ENCODE measurements at places on chromosomes 6 and 20. TPM values are rescaled to one million over a fixed set of nuclear protein-coding genes. Genes with fewer than 3 reads are reported as not detected.

DNA sequence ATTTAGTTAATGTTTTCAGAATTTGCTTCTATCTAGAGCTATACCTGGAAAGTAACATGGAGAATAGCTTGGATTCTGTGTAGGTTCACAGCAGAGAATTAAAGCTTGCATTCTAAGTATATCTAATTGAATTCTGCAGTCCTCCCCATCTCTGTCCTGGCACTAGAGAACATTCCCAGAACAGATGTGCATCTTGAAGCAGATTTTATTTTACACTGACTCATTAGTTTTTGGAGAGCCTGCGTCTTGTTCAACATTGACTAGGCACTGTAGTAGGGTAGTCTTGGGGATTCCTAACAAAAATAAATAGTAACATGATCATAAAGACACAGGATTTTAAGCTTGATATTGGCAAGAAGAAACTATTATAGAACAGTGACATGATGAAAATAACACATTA is 36.2 kb upstream of the BAG2 start:
- no peak for DNase-seq

GRCh38 chr6:6712449-6713403 is 124.2 kb downstream of the LY86 start:
- peak; percentile 29 for DNase-seq

DNA sequence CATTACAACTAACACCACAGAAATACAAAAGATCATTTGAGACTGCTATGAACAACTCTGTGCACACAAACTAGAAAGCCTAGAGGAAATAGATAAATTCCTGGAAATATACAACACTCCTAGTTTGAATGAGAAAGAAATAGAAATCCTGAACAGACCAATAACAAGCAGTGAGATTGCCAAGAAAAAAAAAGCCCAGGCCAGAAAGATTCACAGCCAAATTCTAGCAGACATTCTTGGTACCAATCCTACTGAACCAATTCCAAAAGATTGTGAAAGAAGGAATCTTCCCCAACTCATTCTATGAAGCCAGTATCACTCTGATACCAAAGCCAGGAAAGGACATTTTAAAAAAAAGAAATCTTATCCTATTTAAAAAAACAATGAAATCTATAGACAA is 7.0 kb upstream of the CDK19 start:
- DNase-seq, result no peak

GRCh38 chr6:137975188-137975940 is 108.3 kb downstream of the TNFAIP3 start:
- DNase-seq, result peak; percentile 64

DNA sequence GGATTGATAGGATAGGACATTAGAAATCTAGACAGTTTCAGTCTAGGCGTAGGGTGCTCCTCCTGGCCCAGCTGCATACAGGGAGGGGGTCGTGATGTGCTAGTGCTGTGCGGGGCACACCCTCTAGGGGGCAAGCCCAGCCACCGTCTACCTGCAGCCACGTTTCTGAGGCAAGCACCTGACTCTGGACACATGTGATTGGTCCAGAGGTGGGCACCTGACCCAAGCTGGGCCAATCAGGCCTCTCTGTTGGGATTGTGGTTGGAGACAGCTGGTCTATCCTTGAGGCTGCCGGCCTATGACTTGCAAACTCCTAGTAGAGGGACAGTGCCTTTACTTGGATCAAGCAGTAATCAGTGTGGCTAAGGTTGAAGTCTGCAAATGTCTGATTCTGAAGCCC is 317.1 kb downstream of the BMP7 start:
- DNase-seq, result no peak

Gene CST4
- total RNA-seq, result not detected

DNA sequence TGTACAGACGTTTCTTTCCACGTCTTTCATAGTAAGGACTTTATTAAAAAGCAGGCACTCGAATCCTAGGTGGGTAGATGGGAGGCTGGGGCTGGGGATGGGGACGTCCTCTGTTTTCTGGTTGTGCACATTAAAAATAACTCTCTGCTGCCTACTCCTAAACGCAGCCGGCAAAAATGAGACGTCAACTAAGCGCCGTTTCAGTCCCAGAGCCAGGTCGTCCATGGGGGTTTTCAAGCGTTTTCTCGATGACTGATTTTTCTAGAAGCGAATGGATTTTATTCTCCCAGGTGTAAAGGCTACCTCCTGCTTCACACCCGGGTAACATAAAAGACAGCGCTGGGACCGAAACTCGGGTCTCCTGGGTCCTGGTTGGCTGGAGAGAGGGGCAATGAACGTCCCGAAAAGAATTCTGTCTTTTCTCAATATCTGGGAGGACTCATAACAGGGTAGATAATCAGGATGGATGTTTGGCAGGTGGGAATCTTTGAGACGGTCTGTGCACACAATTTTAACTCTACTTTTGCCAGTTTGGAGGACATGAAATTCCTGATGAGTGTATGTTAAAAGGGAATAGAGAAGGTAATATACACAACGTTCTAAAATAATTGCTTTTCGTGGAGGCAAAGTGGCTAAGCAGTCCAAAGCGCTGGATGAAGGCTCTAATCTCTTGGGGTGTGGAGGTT is 25.2 kb downstream of the GPX6 start:
- DNase-seq, result peak; percentile 45

- DNase-seq, result no peak
Observed at GRCh38 chr6:131061041-131061750, 1.8 kb downstream of the EPB41L2 start.

Gene TRIM15
- 0.79 TPM for total RNA-seq

DNA sequence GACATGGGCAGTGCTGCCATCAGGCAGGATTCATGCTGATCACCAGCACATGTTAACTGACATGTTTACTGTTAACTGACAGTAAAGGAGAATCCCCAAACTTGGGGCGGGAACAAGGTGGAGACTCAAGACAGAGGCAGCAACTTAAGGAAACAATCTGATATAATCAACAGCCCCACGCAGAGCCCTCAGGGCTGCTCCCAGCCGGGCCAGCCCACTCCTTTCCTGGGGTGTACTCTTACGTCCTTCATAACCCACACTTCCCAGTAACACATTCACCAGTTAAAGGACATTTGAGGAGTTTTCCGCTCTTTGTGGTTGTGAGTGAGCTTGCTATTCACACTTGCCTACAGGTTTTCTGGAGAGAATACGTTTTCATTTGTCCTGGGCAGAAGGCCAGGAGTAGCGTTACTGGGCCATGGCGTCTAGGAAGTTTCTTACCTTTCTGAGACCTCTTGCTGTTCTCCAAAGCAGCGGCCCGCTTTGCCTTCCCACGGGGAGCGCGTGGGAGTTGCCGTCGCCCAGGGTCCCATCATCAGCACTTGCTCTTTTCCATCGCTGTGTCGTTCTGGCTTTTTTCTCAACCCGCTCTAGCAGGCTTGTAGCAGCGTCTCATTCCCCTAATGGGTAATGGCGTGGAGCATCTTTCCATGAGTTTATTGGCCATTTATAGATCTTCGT is 56.4 kb downstream of the FOXF2 start:
- no peak for DNase-seq

- no peak for DNase-seq
Observed at GRCh38 chr6:65113581-65113980, 593.4 kb downstream of the EYS start.

DNA sequence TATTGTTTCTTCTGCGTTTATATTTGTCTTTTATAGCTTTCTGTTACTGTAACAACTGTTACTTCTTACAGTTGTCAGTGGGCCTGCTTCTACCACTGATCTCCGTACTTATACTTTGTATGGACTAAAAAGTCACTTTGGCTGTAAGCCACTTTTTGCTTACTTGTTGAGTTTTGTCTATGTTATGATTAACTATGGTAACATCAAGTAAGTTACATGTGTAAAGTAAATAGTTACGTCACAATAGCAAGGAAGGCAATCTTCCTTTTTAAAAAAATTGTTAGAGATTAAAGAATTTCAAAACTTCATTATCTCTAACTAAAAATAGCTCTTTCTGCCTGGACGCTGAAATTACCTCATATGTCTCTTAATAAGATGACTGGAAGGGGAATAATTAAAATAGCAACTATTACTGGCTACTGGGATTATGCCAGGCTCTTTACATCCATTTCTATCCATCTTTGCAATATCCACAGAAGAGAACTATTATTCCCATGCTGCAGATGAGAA is 10.9 kb downstream of the TFB1M start:
- no peak for DNase-seq

DNA sequence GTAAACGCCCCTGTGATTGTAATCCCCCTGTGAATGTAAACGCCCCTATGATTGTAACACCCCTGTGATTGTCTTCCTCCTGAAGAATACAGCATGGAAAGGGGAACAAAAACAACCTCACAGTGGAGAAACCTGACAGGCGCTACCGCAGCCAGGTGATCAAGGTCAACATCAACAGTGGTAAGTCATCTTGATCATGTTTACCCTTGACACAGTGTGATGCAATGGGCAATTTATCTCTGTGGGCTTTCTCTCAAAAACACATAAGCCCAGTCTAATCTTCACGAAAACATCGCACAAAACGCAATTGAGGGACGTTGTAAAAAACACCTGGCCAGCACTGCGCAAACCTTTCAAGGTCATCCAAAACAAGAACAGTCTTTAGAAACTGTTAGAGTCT is 277.2 kb downstream of the PRKN start:
- no peak for DNase-seq

Gene NNAT
- 0.50 TPM for total RNA-seq

- no peak for DNase-seq
Observed at GRCh38 chr6:70310063-70310694, 7.3 kb upstream of the COL9A1 start.
